ENCODE measurements at places on chromosomes 3 and 15.

- no peak for DNase-seq
Measured at GRCh38 chr15:101506491-101506890, 17.0 kb upstream of the PCSK6 start.

DNA sequence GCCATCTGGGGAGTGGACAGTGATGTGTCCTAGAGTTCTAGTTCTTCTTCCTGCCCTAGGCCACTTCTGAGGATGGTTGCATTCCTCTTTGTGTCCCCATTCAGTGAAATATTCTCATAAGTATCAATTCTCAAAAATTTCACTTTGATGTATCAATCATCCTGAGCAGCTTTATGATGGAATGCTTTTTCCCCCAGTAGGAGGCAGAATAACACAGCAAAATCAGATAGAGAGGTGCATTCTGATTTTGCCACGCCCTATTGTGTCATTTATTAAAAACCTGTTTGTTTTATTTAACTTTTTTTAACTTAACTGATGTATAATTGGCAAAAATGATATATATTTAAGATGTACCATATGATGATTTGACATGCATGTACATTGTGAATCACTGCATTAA, 656.0 kb upstream of the GRM7 start:
- peak; percentile 47 for DNase-seq

- no peak for DNase-seq
Measured at GRCh38 chr3:111476701-111477100, 65.3 kb upstream of the CD96 start.

DNA sequence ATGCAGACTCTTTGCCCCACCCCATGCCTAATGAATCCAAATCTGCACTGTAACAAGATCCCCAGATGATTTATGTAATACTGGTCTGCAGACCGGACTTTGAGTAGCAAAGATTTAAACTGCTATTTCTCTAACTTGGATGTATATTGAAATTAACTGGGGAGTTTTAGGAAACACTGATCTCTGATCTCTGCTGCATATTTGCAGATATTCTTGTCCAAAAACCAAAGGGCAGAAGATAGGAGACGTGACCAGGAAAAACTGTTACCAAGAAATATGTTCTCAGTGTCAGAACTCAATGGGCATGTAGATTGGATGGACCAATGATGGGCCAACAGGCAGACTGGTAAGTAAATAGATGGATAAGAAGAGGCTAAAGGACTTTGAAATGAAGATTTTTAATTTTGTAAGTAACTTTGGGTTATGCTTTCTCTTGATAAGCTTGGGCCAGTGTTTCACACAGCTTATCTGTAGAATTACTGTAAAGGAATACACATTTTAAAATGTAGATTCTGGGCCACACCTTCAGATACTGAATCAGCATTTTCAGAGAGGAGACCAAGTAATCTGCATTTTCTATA, 64.5 kb upstream of the TP63 start:
- no peak for DNase-seq

GRCh38 chr3:113232342-113232741, 21.0 kb downstream of the BOC start:
- no peak for DNase-seq

DNA sequence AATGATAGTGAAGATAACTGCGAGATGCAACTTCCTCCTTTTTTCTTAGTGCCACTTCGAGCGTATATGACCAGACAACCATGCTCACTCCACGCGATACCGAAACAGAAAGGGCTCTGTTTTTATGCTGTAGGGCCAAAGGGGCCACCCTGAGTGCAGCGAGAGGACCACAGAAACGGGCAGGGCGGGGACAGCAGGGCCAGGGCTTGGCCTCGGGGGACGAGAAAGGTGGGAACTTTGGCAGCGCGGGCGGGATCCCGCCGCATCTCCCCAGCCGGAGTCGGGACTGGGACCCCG, 483 bp downstream of the VPS13C start:
- peak; percentile 96 for DNase-seq

DNA sequence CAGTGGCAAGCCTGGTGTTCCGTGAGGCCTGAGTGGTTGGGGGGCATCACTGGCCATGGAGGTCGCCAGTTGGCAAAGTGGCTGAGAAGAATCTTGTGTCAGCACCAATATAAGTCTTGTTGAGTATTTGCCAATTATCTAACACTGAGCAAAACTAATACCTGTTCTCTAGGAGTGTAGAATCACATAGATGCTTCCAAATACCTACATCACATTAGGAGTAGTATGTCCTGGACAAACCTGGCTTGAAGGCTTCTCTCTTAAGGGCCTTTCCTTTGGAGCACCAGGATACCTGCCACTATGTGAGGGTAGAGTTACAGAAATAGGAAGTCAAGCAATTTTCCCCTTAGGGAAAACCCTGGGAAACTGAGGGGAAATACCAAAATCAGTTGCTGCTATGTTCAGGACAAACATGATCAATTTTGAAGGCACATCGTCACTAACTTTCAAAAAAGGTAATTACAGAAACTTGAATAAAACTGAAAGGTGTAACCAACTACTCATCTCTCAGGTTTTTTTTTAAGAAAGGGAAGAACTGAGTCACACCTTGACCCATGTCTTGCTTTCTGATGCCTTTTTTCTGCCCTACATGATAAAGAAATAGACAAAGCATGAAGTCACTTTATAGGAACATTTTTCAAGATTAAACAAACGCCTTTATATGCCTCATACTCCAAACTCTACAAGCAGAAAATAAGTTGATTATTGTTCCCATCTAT, 100.4 kb downstream of the IMPG2 start:
- DNase-seq, result no peak

- DNase-seq, result no peak
Measured at GRCh38 chr3:177932346-177932745, 603.9 kb upstream of the KCNMB2 start.

DNA sequence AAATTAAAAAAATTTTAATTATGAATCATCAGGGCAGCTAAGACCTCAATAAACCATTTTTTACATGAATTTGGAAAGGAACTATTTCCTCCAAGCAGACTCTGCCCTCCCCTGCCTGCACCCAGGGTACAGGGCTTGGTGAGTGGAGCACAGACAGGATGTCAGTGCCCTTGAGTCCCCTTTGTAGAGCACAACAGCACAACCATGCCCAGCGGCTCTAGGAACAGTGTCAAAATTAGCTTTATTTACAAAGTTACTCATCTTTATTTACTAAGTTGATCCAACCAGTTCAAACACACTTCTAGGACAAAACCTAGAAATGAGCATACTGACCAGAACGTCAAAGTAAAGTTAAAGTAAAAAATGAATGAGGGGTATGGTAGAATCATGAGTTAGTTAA, 90.6 kb upstream of the TSC22D2 start:
- DNase-seq, result no peak

GRCh38 chr3:123790254-123791072, 93.7 kb downstream of the MYLK start:
- no peak for DNase-seq

GRCh38 chr3:185831195-185831594, 6.4 kb upstream of the IGF2BP2 start:
- no peak for DNase-seq

DNA sequence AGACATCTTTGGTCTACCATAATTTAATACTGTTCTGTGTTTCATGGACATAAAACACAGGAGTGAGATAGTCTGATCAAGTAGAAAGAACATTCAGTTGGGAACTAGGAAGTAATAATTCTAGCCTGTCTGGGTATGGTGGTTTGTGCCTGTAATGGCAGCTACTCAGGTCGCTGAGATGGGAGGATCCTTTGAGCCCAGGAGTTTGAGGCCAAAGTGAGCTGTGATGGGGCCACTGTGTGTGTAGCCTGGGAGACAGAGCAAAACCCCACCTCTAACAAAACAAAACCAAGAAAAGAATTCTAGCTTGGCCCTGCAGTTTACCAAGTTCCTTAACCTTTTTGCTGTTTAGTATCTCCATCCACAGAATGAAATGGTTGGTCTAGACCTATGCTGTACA, 36.8 kb downstream of the KAT2B start:
- DNase-seq, result no peak

Data from NAMALWA (cell line).